Transverse colon (tissue), 4 donors: ENCODE measurements at places on chromosomes 6 and 20. TPM values are rescaled to one million over a fixed set of nuclear protein-coding genes. Genes with fewer than 3 reads are reported as not detected.

Gene HLA-DRB1
- total RNA-seq, result 14.3 TPM

Gene GPSM3
- total RNA-seq, result 7.5 TPM

Gene ZC2HC1B
- total RNA-seq, result not detected

Gene PLN
- 32.6 TPM for total RNA-seq

Gene SLC35F1
- total RNA-seq, result 0.60 TPM

DNA sequence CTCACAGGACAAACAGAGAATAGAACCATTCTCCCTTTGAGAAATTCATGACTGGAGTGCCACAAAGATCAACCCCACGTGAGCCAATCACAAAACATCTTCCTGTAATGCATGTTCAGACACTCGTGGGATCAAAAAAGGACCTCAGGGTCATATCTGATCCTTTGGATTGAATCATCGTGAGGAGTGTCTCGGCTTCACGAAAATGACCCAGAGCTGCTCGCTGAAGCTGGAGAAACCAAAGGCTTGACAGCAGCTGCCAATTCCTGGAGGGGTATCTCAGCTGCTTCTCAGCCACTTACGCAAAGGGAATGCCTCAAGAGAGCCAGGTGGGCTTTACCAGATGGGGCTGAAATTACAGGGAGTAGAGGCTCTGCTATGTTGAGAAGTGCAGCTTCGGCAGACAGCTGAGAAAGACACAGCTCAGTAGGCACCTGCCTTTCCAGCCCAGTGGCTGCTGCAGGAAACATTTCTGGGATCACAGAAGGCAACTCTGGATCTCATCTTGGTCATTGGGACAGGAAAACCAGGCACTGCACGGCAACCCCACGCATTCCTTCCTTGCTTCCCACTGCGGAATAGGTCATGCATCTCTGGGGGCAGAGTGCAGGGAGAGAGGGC is 813.1 kb downstream of the KIF16B start:
- DNase-seq, result no peak

GRCh38 chr6:158475344-158476302 is 84.3 kb upstream of the TMEM181 start:
- peak; percentile 26 for DNase-seq

DNA sequence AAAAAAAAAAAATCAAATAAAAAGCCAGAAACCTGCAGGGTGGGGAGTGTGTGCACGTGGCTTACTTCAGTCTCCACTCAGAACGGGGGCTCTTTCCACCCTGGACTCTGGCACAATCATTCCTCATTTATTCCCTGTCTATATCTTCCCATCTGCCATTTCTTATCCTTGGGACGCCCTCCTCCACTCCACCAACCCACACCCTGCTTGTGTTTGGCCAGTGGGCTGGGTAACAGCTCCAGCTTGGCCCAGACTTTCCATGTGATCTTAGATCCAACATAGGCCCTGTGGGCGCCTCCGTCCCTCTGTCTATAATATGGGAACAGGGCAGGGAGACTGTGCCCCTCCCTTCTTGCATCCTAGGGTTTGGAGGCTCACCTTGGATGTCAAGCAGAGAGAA is 68.1 kb downstream of the CD40 start:
- no peak for DNase-seq

- no peak for DNase-seq
These were observed 107.0 kb downstream of the TNFRSF21 start for GRCh38 chr6:47202644-47203205.

DNA sequence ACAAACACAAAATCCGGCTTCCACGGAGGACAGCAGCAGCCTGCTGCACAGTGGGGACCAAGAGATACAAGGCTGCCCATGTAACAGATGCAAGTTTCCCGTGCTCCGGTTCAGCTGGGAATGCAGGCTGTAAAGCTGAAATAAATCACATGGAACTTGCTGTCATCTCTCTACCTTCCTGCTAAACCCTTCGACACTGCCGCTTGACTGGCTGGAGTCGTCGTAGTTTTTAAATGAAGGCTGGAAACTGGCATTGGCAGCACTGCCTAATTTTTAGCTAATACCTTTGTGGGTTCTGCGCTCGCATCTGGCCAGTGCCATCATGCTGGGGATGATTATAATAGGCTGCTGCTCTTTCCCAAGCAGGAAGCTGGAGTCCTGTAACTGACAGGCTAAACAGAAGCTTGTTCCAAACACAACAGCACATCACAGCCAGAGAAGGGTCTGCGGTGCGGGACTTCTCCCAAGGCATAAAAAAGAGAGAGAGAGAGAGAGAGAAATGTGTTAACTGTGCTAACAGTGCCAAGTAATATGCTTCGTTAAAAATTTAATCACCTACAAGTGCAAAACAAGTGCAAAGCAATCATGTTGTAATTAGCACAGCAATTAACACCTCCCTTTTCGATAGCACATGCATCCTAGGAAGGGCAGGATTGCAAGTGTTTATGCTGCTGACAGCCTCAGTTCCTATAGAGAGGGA is 146.1 kb downstream of the TFAP2A start:
- no peak for DNase-seq

DNA sequence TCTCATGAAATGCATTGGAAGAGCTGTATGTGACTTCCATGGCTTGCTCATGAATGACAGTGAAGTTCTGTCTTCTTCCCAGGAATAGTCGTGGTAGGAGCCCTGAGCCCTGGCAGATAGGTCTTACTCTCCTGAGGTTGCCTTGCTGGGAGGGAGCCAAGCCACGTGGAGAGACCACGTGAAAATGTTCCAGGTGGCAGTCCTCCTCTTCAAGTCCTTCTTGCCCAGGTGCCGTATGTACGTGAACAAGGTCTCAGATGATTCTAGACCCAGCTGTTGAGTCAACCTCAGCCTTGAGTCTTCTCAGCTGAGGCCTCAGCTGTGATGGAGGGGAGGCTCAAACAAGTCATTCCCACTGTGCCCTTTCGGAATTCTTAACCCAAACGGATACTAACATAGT is 192.4 kb upstream of the PRDM1 start:
- peak; percentile 68 for DNase-seq

GRCh38 chr20:50202677-50203076 is 12.0 kb downstream of the CEBPB start:
- DNase-seq, result no peak

GRCh38 chr20:21520702-21521595 is 7.1 kb upstream of the NKX2-2 start:
- no peak for DNase-seq

- DNase-seq, result no peak
These were observed 10.3 kb downstream of the MKKS start for GRCh38 chr20:10423735-10424134.
